ENCODE measurements at places on chromosomes 7 and 10.

DNA sequence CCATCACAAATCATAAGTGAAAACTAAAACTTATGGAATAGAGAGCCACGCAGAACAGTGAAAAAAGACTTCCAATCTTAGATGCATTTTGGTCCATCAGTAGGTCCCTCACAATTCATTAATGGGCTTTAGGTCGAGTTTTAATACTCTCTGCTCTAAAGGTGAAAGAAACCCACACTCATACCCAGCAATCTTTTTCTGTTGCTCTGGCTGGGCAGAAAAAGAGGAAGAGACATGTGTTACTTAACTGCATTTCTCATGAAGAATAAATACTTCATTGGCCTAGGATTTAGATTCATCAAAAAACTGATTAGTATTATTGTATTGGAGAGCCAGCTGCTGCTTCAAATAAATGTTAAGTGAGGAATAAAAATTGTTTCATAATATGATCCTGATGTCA is 645.7 kb downstream of the PHTF2 start:
- DNase-seq, result no peak

DNA sequence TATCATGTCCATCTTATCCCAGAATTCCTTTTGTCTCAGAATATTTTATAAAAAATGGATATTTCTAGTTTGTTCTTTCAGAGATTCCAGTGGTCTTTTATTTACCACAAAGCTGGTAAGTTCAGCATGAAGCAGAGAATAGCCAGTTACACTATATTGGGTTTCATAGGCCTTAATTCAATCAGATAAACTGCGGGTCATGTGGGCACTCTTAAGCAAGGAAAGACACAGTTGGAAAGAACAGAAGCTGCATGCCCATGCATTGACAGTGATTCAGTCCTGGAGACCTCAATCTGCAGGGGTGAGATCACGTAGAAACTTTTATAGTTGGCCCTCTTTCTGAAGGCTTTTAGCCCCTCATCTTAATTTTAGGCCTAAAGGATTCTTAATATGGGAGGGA is 281.3 kb upstream of the IGFBP3 start:
- DNase-seq, result no peak

DNA sequence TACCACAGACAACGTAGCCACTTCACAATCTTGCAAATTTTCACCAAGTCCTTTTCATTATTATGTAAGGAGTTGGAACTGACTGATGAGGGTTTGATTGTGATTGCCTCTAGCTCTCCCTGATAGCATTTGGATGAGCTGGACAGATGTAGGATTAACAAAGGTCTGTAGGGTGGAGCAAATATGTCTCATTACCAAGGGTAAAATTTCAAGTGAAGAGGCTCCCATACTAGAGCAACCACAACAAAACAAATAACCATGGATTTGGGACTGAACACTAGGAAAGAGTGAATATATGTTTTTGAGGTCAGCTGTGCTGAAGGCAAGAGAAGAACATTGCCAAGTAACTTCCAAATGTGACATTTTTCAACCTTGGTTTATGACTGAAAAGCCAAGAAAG is 281.7 kb downstream of the NEBL start:
- DNase-seq, result no peak

GRCh38 chr10:3838460-3839437 is 53.7 kb upstream of the KLF6 start:
- no peak for DNase-seq

DNA sequence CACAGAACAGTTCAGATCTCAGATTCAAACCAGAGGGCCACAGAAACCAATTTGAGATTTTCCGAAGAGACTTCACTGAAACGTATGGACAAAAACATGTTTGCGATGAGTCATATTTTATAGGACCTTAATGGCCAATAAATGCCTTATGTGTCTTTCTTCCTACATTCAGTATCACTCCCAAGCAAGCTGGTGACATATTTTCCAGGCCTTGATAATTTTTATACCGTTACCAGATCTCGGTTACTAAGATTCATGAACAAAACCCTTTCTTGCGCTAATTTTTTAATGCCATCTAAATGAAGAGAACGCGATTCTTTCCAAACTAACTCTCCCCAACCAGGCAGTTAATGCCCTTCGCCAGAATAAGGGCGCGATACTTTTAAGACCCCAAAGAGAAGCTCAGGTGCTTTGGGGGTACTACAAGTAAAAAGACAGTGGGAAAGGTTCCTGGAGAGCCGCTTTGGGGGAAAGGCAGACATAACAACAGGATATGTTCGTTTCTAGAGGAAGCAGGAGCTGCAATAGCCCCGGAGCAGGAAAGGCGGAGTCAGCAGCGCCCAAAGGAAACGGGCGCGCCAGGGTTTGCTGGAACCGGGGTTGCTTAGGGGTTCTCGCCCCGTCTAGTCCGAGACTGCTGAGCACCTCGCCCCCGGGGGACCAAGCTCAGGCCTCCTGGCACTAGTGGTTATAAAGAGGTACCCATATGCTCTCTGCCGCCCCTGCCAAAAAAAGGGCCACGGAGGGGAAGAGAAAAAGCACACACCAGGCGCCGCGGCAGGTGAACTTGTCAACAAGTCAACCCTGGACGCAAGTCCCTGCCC is 884 bp downstream of the ICA1 start:
- no peak for DNase-seq

DNA sequence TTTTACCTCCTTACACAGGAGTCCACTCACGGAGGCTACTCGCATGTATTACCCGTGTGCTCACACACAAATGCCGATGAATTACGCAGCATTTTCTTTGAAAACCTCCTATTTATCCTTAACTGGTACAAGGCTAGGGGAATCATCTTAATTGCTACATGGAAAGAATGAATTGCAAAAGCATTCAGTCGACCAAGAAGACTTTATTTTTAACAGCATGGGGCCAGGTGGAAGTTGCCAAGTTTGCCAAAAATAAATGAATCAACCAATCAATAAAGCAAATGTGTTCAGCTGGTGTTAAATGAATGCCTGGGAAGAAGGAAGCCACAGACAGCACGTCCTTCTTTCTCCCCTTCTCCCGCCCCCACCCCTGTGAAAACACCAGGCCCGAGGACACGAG is 55.8 kb downstream of the CTBP2 start:
- no peak for DNase-seq

DNA sequence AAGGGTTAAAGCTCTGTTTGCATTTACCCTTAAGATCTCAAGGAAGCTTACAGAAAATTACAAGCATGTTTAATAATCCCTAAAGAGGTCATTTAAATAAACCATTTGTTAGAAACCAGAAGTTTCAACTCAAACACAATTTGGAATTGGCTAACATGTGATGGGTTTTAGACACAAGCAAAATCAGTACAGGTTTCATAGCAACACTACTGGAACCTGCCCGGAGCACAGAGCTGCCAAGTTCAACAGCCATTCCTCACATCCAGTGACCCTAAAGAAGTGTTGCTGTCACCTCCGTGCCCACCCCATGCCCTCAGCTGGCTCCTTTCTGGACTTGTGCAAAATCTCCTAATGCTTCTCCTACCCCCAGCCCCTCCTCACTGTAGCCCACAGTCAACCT is 338.8 kb upstream of the AUTS2 start:
- no peak for DNase-seq

GRCh38 chr10:30583778-30584415 is 45.7 kb downstream of the LYZL2 start:
- DNase-seq, result peak; percentile 23

DNA sequence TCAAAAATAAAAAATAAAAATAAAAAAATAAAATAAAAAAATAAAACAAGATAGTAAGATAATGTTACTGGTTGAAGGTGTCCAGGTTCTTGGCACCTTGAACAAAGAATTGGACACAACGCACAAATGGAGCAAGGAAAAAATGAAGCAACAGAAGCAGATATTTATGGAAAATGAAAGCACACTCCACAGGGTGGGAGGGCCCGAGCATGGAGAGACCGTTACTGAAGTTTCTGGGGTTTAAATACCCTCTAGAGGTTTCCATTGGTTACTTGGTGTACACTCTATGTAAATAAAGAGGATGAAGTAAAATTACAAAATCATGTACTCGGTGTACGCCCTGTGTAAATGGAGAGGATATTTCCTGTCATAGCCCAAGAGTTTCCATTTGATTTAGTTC is 15.7 kb upstream of the PFKP start:
- no peak for DNase-seq

DNA sequence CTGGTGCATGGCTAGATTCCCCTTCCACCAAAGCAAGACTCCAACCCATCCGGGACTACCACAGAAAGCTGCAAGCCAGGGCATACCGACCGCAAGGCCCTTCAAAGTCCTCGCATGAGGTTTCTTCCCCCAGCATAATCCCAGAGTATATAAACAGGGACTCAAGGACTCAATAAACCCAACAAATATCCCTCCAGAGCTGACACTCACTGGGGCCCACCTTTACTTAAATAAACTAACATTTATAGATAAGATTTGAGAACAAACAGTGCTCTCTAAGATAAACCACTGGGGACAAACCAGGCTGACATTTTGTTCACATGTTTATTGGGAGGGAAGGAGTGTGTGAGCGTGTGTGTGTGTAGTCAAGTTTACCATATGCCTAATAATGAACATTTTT is 138.2 kb downstream of the ADAM12 start:
- no peak for DNase-seq

- DNase-seq, result no peak
Measured at GRCh38 chr7:130127821-130128317, 57.5 kb downstream of the KLHDC10 start.

DNA sequence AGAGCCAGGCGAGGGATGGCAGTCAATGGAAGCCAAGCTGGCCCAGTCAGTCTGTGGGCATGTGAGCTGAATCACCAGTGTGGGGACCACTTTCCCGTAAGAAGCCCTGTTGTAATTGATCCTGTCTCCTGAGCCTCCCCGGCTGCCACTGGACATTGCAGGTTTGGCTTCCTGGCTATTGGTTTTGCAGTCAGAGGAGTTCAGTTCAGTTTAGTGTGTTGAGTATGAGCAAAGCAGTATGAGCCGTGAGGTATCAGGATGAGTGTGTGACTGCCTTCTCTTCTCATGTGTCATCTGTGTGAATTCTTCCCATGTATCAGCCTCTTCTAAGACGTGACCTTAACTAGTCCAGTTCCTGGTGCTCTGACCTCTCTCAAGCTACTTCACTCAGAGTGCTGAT is 227.4 kb downstream of the PRKG1 start:
- no peak for DNase-seq

GRCh38 chr7:1945558-1945957 is 275.5 kb downstream of the ELFN1 start:
- DNase-seq, result no peak

GRCh38 chr10:50577681-50578350 is 45.9 kb downstream of the SGMS1 start:
- DNase-seq, result no peak

- no peak for DNase-seq
Measured at GRCh38 chr7:131112431-131112830, 215.2 kb upstream of the MKLN1 start.

DNA sequence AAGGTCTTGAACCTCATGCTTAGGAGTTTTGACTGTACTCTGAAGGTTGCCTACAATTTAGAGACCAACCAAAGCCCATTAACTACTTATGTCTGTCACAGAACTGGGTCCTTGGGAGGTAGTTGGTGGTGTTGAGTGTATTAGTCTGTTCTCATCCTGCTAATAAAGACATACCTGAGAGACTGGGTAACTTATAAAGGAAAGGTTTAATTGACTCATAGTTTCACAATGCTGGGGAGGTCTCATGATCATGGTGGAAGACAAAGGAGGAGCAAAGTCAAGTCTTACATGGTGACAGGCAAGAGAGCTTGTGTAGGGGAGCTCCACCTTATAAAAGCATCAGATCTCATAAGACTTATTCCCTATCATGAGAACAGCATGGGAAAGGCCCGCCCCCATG is 319.6 kb upstream of the ZMIZ1 start:
- no peak for DNase-seq

DNA sequence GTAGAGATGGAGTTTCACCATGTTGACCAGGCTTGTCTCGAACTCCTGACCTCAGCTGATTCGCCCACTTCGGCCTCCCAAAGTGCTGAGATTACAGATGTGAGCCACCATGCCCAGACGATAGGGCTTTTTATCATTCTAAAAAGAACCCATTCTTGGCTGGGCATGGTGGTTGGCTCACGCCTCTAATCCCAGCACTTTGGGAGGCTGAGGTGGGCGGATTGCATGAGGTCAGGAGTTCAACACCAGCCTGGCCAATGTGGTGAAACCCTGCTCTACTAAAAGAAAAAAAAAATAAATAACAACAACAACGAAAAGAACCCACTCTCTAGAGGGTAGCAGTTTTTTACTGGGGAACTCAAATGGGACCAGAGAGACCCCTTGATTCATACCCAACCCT is 112.7 kb downstream of the PLXDC2 start:
- DNase-seq, result no peak

- DNase-seq, result no peak
Measured at GRCh38 chr7:41730161-41730560, 27.3 kb upstream of the INHBA start.

DNA sequence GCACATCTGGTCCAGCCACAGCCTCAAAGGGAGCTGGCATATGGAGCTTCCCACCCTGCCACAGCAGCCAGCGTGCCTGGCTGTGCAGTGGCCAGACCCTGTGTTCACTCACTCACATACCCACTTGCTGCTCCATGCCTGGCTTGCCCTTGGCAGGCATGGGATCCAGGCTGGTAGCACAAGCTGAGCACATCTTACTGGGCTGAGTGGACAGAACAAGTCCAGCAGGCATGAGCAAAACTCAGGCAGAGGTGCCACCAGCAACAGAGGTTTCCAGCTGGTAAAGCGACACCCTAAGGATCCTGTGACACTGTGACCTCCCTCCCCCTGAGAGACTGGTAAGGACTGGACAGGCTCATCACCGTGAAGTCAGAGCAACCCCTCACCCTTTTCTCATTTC is 25.1 kb downstream of the SVIL start:
- DNase-seq, result no peak

GRCh38 chr10:69577268-69578232 is 4.3 kb upstream of the NEUROG3 start:
- DNase-seq, result no peak

DNA sequence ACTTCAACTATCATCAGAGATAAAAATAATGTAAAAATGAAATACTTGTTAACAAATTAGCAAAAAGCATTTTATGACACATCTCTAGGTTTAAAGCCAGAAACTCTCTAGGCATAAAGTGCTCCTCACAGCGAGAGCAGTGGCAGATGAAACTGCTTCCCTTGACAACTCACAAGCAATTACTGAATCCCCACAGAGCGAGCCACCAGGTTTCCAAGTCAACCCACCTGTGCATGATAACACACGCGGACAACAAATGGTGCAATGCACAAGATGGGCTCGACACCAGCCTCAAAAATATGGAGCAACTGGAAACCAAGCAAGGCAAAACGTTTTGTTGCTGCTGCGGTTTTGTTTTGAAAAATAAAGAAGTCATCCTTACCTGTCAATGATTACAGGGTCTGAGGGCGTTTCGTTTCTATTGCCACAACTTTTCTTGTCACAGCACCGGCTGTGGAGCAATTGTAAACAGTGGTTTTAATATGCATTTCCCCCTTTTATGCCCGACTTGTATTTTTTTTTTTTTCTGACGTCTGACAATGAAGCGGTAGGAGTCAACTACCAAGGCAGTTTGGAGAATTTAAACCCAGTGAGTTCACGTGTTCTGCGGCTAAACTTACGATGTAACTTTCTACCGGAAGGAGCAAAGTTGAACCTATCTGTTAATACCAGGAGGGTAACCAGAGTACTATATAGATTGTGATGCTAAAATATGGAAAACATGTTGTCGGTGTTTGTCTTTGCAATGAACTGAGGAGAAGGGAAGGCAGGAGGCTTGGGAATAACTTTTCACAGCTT is 7.0 kb downstream of the EBF3 start:
- no peak for DNase-seq

GRCh38 chr7:26865094-26865388 is 651 bp upstream of the SKAP2 start:
- no peak for DNase-seq

Measured in AG09319 (cell line).